ENCODE measurements at places on chromosomes 3 and 15.

GRCh38 chr3:100107221-100107814 is 7.0 kb downstream of the FILIP1L start:
- DNase-seq = peak; percentile 40

DNA sequence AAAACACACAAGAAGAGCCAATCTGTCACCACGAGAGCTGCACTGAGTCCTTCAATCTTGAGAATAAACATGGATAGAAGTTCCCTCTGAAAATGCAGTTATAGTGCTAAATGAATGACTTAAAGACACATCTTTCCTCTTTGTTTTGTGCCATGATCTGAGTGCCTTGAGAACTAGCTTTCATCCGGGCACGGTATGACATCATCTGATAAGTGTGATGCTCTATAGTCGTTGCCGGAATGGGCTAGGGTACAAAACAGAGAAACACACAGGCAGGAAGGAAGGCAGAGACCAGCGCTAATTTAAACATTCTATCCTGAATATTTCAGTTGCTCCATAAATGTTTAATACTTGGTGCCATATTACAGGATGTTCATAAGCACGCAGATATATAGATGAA is 146.5 kb downstream of the TNIK start:
- no peak for DNase-seq

DNA sequence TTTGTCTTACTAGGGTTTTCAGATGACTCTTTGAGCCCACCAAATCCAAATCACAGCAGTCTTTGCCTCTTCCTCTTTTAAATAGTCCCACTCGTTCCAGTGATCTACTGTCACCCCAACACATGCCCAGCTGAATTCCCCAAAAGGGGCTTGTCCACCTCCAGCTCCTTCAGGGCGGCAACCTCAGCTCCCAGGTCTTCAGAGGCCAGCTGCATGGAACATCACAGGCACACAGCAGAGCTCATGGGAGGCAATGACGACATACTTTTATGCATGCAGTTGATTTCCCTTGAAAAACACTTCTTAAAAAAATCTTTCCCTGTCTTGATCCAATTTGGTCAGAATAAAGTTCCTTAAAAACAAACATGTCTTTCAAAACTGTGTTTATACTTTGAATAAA is 244.3 kb upstream of the NR2F2 start:
- DNase-seq = no peak

GRCh38 chr3:16374047-16374934 is 109.3 kb downstream of the OXNAD1 start:
- DNase-seq = peak; percentile 27

GRCh38 chr3:156090126-156090525 is 30.3 kb upstream of the KCNAB1 start:
- DNase-seq = no peak

DNA sequence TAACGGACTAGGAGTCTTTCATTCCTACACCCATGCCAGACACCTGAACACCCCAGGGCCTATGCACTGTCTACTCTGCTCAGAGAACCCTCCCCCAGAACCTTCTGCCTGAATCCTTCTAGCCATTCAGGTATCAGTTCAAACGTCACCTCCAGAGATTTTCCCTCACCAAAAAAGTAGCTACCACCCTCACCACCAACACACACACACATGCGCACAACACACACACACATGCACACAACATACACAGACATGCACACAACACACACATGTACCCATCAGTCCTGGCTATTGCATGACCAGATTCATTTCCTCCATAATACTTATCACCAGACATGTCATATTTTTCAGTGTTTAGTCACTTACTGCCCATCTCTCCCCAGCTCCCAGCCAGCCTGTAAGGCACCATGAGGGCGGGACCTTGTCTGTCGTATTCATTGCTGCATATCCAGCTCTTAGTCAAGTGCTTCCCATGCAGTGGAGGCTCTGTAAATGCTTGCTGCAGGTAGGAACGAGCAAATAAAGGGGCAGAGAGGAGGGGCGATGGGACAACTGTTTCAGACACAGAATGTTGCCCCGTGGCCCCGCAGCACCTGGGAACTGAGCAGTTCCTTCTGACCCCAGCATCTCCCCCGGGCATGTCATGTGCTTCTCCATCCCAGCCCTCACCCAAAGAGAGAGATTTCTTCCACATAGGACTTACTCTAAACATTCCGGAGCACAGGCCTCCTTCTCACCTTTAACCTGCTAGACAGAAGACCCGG is 29.2 kb downstream of the XXYLT1 start:
- DNase-seq = no peak

DNA sequence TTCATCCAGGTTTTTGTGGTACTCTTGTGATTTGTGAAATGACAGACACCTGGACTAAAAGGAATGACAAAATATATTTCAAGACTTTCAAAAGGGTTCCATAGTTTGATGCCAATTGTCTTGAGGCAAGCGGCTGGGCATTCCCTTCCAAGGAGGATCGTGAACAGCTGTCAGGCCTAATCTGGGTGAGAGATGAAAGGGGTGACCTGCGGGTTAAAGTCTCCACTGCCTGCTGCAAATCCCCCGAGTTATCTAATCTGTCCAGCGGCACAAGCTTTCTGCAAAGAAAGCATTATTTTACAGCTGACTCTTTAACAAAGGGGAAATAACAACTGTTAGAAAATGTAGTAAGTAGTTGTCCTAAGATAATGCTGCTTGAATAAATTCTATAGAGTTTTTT is 128.7 kb upstream of the MB21D2 start:
- no peak for DNase-seq

DNA sequence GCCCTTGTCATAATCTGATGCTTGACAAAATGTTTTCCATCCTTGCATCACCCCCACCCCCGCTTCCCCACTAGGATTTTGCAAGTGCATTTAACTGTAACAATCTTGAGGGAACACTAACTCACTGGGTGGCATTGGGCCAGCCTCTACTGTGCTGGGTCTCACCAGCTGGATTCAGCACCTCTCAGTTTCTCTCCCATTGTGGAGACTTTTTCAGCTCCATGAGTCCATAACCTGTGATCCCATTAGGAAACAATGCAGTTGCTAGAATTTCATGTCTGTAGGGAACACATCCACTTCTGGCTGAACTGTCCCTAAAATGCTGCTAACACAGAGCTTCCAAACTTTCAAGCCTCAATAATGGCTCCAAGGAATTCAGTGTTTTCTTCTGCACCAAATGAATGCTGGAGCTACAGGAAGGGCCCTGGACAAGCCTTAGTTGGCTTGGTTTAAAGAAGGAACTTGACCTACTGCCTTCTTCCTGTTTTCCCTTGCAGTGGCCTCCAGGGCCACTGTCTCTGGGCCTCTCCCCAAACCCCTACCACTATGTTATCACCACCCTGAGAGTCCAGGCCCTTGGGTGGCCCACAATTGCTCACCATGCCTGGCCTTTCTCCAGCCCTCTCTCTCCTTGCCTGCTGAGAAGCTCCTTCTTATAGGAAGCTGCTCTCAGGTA is 15.6 kb downstream of the CYP19A1 start:
- DNase-seq = no peak

DNA sequence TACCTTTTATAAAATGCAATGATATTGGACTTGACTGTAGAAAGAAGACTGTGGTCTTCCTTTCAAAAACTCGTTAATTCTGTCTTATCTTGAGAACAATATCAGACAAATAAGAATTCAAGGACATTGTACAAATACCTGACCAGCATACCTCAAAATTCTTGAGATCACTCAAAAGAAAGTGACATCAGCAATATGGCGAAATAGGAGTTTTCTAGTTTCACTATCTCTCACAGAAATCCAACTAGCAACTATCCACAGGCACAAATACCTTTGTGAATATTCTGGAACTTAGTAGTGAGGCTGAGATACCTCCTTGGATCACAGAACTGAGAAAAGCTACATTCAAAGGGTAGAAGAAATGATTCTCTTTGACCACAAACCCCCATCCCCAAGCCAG is 419.7 kb downstream of the ZNF385D start:
- DNase-seq = peak; percentile 4

- no peak for DNase-seq
Observed at GRCh38 chr15:64133623-64134344, 17.7 kb upstream of the SNX22 start.

DNA sequence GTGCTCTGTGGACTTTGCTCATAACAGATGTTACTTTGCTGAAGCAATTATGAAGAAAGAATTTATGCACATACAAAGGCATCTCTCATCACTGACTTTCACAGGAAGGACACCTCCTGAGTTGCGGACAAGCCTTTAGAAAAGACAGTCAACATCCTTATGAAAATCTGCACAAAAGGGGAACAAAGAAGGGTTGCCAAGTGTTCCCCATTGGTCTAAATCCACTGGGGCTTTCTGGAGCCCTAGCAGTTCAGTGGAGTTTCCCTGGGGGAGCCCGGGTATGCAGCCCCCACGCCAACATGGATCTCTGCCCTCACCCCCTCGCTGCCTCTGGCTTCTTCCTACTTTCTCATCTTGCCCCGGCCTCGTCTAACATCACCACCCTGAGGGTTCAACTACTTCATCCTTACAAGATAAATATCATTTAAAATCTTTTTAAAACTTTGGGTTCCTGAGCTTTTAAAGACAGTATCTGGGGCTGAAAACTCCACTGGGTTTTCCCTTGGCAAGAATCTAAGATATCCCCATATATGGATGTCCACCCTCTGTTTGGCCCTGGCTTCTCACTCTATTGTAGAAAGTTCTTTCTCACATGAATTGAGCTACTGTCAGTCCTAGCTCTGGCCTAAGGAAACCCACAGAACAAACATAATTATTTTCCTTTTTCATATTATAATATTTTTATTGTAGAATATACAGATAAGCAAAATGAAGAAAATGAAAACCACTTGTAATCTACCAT is 207.9 kb upstream of the RGMA start:
- no peak for DNase-seq

All from astrocyte of the hippocampus (primary cell).